Islet precursor cell (in vitro differentiated cells): ENCODE measurements at places on chromosomes 16 and 17.

DNA sequence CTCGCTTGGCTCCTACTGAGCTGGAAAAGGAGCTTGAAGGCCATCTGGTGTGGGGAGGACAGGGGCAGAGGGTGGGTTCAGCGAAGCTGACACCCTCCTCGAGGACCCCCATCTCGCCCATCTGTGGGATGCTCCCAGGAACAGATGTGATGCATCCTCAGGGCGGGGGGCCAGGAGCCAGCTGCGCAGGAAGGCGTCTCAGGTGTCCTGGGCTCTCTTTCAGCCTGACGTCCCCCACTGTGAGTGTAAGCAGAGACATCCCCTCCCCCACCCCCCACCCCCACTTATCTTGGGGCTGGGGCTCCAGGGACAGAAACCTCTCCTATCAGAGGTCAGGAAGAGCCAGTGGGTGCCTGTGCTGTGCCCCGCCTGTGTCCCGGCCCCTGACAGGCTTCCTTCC, 16.2 kb downstream of the KIF19 start:
- no peak for DNase-seq

- no peak for DNase-seq
These were observed 25.2 kb downstream of the KANSL1 start for GRCh38 chr17:46167826-46168569.

DNA sequence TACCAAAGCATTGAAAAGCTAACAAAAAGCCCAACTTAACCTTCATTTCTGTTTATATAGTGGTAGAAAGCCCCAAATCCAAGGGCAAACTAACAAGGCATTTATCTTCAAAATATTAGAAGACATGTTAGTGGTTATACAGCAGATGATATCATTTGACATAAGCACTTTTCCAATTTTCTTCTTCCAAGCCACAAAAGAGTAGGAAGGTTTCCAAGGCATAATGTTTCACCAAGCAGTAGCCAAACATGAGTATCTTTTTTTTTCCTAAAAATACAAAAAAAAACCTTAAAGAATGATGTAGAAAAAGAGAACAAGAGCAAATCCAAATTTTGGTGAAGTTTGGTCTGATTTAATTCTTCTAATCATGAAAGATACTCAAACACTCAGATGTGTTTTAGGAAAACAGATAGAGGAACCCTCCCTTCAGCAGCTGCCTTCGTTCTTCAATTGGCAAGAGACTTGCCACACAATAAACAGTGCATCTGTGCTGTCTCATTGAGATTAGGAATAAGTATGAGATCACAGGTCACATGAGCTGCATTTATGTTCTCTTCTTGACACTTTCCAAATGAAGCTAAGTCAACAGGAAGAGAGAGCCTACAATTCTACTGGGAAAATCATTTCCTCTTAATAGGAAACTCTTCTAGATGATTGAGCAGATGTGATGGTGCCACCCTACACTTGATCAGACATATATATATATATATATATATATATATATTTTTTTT, 106.7 kb downstream of the TTC19 start:
- DNase-seq: no peak

DNA sequence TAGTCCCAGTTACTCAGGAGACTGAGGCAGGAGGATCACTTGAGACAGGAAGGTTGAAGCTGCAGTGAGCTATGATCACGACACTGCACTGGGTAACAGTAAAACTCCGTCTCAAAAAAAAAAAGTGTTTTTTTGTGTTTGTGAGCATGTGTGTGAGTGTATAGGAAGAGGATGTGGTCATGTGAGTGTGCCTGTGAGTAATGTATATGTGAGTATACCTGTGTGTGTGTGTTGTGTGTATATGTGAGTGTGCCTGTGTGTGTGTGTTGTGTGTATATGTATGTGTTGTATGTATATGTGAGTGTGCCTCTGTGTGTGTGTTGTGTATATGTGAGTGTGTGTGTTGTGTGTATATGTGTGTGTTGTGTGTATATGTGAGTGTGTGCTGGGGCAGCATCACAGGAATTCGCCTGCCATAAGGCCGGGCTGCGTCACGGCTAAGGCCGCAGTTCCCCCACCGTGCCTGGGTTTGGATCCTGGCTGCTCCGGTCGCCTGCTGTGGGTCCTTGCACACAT, 21.4 kb upstream of the NPTX1 start:
- no peak for DNase-seq

GRCh38 chr17:19533718-19534561, at the start of gene SLC47A1:
Gene SLC47A1 (plus strand): TSS chr17:19533854. CDS start chr17:19533940, 86 bp downstream.
- peak; percentile 78 for DNase-seq

- peak; percentile 23 for DNase-seq
These were observed 39.8 kb upstream of the MMP2 start for GRCh38 chr16:55439101-55439690.

DNA sequence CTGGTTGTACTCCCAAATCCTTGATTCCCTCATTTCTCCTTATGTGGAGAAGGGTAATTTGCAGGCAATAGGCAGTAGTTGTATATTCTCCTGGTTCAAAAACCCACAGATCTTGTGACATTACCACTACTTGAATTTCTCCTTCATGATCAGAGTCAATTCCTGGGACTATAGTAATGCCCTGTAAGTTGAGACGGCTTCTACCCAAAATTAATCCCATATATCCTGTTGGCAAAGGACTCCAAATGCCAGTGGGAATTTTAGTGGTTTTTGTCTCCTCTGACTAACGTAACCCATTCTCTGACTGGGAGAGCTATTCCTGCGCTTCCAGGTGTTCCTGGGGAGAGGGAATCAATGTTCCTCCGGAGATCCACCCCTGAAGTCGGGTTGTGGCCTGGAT, 11.6 kb upstream of the ZNF689 start:
- no peak for DNase-seq

- no peak for DNase-seq
These were observed 7.6 kb downstream of the CYB5B start for GRCh38 chr16:69431948-69432468.

DNA sequence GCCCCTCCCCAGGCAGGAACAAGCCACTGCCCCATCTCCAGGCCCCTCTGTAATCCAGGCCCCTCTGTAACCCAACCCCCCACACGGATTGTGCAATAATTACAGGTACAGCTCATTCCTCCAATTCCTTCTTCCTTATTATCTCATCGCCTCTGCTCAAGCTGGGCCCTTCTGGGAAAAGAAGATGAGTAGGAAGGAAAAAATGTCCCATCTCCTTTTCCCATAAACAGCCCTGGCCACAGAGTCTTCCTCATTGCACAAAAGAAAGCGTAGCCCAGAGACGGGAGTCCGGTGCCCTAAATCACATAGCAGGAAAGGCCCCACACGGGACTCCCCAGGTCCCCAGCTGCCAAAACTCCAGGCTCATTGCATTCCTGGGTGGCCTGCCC, 3.6 kb upstream of the LITAFD start:
- DNase-seq: peak; percentile 93

DNA sequence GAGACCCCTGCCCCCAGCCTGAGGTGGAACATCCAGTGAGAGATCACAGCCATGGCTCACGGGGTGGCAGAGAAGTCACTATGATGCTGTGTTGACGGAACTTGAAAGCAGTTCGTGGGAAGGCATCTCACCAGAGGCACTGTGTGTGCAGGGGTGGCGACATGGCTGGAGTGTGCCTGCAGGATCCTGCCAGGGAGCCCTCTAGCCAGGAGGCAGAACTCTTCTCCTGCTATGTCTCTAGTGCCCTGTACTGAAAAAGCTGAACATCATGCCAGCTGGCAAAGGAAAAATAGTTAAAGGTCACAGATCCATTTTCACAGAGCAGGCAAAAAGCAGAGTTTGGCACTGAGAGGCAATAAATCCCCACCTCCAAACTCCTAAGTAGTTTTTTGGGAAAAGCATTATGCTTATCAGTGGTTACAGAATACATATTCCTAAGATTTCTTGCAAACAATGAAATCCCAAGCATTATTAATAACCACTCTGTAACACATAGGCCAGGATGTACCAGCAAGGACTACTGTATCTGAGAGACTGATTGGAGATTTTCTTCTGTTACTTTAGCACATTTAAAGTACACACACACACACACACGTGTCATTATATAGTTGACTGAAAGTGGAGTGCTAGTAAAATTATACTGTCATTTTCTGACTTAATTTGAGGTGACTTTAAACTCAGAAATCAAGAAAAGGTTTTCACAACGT, 36.8 kb downstream of the TNRC6C start:
- DNase-seq: no peak
